Uterine smooth muscle cell (primary cell): ENCODE measurements at places on chromosomes 3 and 15. TPM values are rescaled to one million over a fixed set of nuclear protein-coding genes. Genes with fewer than 3 reads are reported as not detected.

The ACVR2B gene
- 2.7 and 3.2 TPM in 2 replicates for total RNA-seq

The XYLB gene
- 5.4 and 6.1 TPM in 2 replicates for total RNA-seq

The CLRN1 gene
- total RNA-seq = not detected in 2 replicates

The STXBP5L gene
- under 0.01 TPM in 1 of 2 replicates, not detected in the other for total RNA-seq

The C15orf40 gene
- 10.4 and 10.9 TPM in 2 replicates for total RNA-seq

The TTC23 gene
- 22.0 and 24.1 TPM in 2 replicates for total RNA-seq

The PLSCR5 gene
- not detected in 2 replicates for total RNA-seq

The PRSS50 gene
- 0.12 TPM in 1 of 2 replicates, not detected in the other for total RNA-seq

The PDIA5 gene
- 34.6 and 60.2 TPM in 2 replicates for total RNA-seq

The CFAP44 gene
- total RNA-seq = 2.1 TPM in 2 replicates

The SERPINI2 gene
- total RNA-seq = not detected in 2 replicates

The CHRFAM7A gene
- total RNA-seq = 1.00 and 1.4 TPM in 2 replicates

The CFAP100 gene
- not detected in 2 replicates for total RNA-seq

The FLNB gene
- 153 and 224 TPM in 2 replicates for total RNA-seq

The PPM1L gene
- 0.75 and 0.77 TPM in 2 replicates for total RNA-seq

The ACKR2 gene
- total RNA-seq = 0.22 and 0.37 TPM in 2 replicates

The CAPN3 gene
- 0.44 and 1.6 TPM in 2 replicates for total RNA-seq

The LRRC15 gene
- total RNA-seq = 0.55 and 0.87 TPM in 2 replicates

The MESP2 gene
- 0.55 and 0.75 TPM in 2 replicates for total RNA-seq

The CD96 gene
- not detected in 2 replicates for total RNA-seq

The LYZL4 gene
- not detected in 2 replicates for total RNA-seq

The SENP7 gene
- 13.9 and 14.7 TPM in 2 replicates for total RNA-seq

The HHATL gene
- total RNA-seq = not detected in 2 replicates

The TMC3 gene
- not detected in 2 replicates for total RNA-seq

The MAGEL2 gene
- total RNA-seq = under 0.01 and 0.25 TPM in 2 replicates

The CD276 gene
- 151 and 164 TPM in 2 replicates for total RNA-seq

The LRTM1 gene
- not detected in 2 replicates for total RNA-seq

The ARPP21 gene
- 0.37 TPM in 1 of 2 replicates, not detected in the other for total RNA-seq

The CMC1 gene
- total RNA-seq = 5.0 and 5.1 TPM in 2 replicates

The CGNL1 gene
- 0.66 and 1.5 TPM in 2 replicates for total RNA-seq

The C3orf49 gene
- total RNA-seq = not detected in 2 replicates
